ENCODE measurements at places on chromosomes 13 and 19. TPM values are rescaled to one million over a fixed set of nuclear protein-coding genes. Genes with fewer than 3 reads are reported as not detected.

The MYO1F gene
- total RNA-seq, result 329 TPM

The TMTC4 gene
- 25.7 TPM for total RNA-seq

The RABAC1 gene
- total RNA-seq, result 97.4 TPM

The RFPL4A gene
- not detected for total RNA-seq

DNA sequence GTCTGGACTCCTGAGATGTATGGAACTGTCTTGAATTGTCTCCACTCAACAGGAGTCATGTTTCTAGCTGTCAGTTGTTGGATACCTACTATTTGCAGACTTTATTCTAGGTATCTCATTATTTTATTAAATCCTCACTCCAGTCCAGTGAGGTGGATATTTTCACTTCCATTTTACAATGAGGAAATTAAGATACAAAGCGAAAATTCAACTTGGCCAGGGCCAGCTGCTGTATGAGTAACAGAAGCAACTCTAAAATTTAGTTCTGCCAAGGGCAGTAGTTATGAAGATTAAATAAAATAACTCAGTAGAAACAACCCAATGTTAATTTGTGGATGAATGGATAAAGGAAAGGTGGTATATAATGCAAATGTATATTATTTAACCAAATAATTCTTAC is 12.6 kb upstream of the NDFIP2 start:
- no peak for DNase-seq

DNA sequence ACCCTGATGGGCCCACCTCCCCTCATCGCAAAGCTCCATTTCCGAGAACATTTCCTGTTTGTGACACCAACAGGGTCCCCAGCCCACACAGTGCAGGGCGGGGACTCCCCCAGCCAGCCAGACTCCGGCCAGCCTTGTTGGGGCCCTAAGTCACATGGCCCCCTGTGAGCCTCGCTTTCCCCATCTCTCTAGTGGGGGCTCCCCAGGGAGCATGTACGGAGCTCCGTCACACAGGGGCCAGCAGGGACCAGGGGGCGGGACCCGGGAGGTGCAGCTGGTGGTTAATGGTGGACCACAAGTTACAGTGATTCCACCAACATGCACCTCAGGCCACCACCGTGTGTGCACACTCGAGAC is 1.7 kb downstream of the TBXA2R start:
- DNase-seq, result no peak

- no peak for DNase-seq
Observed at GRCh38 chr19:50710094-50710493, 9.5 kb downstream of the SHANK1 start.

GRCh38 chr13:25147638-25148401 is 24.3 kb downstream of the AMER2 start:
- DNase-seq, result no peak

Data from CD4-positive, alpha-beta memory T cell (primary cell).